ENCODE measurements at places on chromosomes 16 and 17. TPM values are rescaled to one million over a fixed set of nuclear protein-coding genes. Genes with fewer than 3 reads are reported as not detected.
A peak's percentile ranks its signal among the peaks of the same experiment; 100 is the strongest.

- DNase-seq = no peak
Observed at GRCh38 chr17:42027961-42028790, 8.3 kb downstream of the NKIRAS2 start.

DNA sequence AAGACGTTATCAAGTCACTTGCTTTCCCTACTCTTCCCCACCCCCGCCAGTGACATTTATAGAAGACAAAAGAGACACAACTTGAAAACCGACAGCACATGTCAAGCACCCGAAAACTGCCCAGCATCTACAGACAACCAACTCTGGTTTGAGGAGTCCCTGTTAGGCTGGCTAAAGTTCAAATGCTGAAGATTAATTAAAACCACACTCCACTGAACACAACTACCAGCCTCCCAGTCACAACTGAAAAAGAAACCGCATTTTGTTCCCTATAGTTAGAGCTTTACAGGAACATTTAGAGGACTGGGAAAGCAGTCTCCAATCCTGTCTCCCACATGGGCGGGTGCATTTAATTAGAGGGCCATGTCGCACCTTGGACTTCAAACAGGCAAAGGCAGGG, 73.0 kb upstream of the COX10 start:
- no peak for DNase-seq

The RNF222 gene
- not detected for total RNA-seq

DNA sequence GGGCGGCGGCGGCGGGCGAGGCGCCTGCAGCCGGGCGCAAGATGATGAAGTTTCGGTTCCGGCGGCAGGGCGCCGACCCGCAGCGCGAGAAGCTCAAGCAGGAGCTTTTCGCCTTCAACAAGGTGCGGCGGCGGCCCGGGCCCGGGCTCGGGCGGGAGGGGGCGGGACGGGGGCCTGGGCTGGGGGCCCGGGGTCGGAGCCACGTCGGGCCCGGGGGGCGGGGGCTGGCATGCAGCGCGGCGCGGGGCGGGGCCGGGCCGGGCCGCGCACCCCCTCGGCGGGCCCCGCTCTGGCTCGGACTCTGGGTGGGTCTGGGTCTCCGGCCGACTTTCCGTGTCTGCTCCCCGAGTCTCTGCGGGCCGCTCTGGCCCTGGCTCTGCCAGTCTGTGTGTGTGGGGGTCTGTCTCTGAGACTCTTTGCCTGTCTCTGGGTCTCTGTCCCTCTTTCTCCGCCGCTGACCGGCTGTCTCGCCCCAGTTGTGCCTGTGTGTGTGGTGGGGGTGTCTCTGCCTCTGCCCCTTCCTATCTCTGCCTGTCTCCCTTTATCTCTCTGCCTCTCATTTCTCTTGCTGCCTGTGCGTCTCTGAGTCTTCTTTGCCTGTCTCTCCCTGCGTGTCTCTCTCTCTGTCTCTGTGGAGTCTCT, 328 bp downstream of the LLGL1 start:
- DNase-seq = peak; percentile 10

- no peak for DNase-seq
Observed at GRCh38 chr17:77258638-77259037, 117.9 kb downstream of the SEC14L1 start.

The TBC1D3C gene
- 1.3 TPM for total RNA-seq

DNA sequence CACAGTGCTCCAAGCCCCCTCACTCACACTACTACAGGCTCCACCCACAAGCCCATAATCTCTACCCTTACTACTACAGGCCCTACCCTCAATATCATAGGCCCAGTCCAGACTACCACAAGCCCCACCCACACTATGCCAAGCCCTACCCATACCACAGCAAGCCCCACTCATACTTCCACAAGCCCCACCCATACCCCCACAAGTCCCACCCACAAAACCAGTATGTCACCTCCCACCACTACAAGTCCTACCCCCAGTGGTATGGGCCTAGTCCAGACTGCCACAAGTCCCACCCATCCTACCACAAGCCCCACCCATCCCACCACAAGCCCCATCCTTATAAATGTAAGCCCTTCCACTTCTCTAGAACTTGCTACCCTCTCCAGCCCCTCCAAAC, 13.8 kb downstream of the RIPOR1 start:
- DNase-seq = peak; percentile 70

DNA sequence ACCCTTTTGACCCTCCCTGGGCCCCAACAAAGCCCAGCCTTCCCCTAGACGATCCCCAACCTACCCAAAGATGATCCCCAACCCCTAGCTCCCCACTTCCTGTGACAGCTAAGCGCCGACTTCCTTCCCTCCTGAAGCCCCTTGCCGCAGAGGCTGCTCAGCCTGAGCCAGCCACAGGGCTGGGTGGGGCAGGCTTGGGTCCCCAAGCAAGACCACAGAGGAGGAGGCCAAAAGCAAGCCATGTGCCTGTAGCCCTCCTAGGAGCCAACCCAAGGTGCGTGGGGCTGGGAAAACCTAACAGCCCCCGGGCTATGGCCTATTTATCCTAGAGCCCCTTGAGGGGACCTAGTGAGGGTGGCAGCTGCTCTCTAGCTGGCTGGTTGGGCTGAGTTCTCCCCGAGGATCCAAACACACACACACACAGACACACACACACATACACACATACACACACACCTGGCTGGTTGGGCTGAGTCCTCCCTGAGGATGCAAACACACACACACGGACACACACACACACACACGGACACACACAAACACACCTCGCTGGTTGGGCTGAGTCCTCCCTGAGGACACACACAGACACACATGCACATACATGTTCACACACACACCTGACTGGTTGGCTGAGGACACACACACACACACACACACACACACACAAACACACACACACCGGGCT, 4.8 kb downstream of the ARRB2 start:
- no peak for DNase-seq

The MAPT gene
- total RNA-seq = 0.51 TPM

The PPY gene
- not detected for total RNA-seq

GRCh38 chr16:89555780-89556179, 4.7 kb upstream of the RPL13 start:
- no peak for DNase-seq

GRCh38 chr17:69431835-69432234, 17.3 kb downstream of the MAP2K6 start:
- DNase-seq = no peak

The CCT6B gene
- 1.2 TPM for total RNA-seq

All from fibroblast of lung (primary cell).